ENCODE measurements at places on chromosomes 4 and X.

- no peak for DNase-seq
Observed at GRCh38 chr4:2236944-2237666, 4.8 kb downstream of the HAUS3 start.

DNA sequence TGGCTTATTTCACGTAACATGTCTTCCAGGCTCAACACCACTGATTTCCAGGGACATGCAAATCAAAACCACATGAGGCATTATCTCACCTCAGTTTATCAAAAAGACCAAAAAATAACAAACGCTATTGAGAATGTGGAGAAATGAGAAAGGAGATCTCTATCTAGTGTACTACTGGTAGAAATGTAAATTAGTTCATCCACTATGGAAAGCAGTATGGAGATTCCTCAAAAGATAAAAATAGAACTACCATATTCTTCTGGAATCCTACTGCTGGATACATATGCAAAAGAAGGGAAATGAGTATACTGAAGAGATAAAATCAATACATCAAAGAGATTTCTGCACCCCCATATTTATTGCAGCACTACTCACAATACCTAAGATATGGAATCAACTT lies 329.6 kb upstream of the NDST3 start:
- DNase-seq: no peak

- DNase-seq: no peak
Observed at GRCh38 chrX:81367291-81367690, 165.4 kb downstream of the SH3BGRL start.

- DNase-seq: peak; percentile 10
Observed at GRCh38 chr4:72701987-72702819, 133.2 kb upstream of the ADAMTS3 start.

DNA sequence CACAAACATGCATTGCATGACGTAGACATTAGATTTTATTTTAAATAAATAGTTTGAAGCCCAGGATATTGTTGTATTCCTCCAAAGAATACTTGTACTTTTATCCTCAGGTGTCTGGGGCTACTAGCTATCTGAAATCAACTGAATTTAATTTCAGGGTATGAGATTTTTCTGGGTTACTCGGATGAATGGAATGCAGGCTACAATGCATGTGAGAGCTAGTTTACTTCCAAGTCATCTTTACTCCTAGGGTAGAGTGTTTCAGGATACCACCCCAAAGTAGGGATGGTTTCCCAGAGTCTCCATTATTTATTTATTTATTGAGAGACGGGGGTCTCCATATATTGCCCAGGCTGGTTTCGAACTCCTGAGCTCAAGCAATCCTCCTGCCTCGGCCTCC lies 66.4 kb downstream of the HPRT1 start:
- DNase-seq: no peak

GRCh38 chr4:68077301-68077700 lies 52.4 kb downstream of the TMPRSS11F start:
- DNase-seq: no peak

DNA sequence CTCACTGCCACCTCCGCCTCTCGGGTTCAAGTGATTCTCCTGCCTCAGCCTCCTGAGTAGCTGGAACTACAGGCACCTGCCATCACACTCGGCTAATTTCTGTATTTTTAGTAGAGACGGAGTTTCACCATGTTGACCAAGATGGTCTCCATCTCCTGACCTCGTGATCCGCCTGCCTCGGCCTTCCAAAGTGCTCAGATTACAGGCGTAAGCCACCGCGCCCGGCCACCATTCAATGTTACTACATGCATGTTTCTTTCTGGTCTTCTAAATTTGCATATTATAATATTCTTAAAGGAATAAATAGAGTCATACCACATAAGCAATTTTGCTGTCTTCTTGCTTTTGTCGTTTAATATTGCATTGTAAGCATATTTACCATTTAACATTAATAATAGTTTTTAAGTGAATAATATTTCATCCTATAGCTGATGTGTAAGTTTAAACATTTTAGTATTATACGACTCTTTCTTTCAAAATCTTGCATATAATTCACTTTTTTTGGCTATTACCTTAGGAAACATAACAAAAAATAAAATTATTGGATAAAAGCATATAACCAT lies 1270.4 kb downstream of the ADGRL3 start:
- no peak for DNase-seq

GRCh38 chrX:110055616-110056015 lies 52.7 kb downstream of the TMEM164 start:
- no peak for DNase-seq

DNA sequence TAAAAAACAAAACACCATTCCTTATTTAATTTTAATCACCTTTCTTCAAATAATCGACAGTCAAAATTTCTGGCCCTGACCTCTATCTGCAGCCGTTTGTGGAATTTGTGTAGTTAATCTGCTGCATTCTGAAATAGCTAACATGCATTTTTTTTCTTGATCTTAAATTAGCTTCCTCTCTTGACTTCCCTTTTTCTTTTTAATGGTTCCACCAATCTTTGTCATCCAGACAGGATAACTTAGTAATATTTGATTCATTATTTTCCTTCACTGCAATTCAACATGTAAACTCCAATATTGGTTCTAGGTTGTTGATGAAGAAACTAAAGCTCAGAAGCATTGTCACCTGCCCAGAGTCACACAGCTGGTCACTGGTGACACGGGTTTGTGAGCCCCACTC lies 77.3 kb downstream of the ARHGAP10 start:
- DNase-seq: no peak

Measured in putamen (tissue), 1 donor.